ENCODE measurements at places on chromosomes 2 and 18.

DNA sequence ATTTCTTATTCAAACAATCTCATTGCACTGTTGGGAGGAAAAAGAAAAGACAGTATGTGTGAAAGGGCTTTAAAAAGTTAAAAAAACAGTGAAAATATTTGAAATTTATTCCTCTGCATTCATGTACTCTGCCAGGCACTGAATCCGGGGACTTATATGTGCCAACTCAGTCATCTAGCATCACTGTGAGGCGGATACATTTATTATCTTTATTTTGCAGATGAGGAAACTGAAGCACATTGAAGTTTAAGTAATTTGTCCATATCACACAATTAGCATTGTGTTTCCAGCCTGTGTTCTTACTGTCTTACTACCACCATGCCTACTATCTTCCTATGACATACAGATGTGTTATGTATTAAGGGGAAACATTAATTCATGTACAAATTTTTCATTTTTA lies 1.8 kb downstream of the LCLAT1 start:
- ATAC-seq, result no peak

DNA sequence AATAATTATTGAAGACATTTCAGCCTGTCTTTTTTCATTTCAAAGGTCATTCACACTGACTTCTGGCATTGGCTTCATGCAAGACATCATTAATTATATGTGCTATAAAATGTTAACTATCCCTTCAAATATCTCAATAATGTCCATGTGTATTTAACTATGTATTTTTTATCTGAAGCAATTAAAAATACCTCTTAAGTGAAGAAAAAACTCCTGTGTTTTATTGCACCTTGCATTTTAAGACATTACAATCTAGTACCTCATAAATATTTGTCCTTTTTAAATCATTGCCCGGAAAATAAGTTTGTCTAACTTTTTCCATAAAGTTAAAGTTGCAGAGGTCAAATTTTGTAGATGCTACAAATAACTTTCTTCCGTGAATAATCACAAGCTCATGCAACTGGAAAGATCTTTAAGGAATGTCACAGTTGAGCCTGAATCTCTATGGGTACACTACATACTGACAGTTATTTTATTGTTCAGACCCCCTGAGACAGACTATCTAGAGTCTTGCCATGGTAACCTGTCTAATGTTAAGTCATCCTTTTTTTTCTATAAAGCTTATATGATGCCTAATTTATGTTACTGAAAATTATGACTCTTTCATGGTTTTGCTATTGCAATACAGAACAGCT lies 38.4 kb upstream of the COBLL1 start:
- ATAC-seq, result no peak

GRCh38 chr2:219571311-219572236 lies at the start of gene OBSL1:
OBSL1 (minus strand) TSS chr2:219571539; CDS start chr2:219571232, 307 bp downstream.
- ATAC-seq, result peak; percentile 84

GRCh38 chr2:95300450-95300849 lies 3.3 kb downstream of the KCNIP3 start:
- ATAC-seq, result no peak

Measured in SK-N-SH treated with all-trans-retinoic acid at 6 μM for 48 hours (cell line).